ENCODE measurements at places on chromosomes 11 and 22.

GRCh38 chr11:119403021-119403420 is 20.0 kb downstream of the THY1 start:
- DNase-seq = no peak

DNA sequence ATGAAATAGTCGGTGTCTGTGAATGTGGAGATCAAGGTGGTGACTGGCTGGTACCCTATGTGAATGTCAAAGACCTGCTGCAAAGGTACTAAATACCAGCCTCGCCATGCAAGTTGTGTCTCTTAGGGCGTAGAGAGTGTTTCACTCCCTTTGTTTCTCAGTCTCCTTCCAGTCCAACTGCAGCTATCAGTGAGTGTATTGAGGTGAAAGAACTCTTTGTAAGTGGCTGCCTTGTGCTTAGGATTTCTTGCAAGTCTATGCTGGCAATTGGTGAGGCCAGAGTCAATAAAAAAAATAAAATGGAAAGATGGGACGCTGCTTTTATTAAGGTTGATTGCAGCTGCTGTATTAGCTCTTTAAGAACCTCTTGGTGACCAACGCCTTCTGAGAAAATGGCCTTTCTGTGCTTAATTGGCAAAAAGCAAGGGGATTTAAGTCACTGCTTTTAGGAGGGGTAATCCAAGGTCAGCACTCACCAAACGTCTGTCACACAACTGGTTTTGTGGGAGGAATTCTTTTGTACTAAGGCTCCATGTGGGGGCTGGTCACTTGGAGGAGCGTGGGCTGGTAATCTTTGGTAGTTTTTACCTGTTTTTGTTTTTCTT is 95.1 kb downstream of the PARVA start:
- no peak for DNase-seq

- peak; percentile 12 for DNase-seq
Measured at GRCh38 chr11:612201-612960, 3.4 kb downstream of the IRF7 start.

GRCh38 chr11:45165386-45165785 is 18.9 kb downstream of the PRDM11 start:
- no peak for DNase-seq

DNA sequence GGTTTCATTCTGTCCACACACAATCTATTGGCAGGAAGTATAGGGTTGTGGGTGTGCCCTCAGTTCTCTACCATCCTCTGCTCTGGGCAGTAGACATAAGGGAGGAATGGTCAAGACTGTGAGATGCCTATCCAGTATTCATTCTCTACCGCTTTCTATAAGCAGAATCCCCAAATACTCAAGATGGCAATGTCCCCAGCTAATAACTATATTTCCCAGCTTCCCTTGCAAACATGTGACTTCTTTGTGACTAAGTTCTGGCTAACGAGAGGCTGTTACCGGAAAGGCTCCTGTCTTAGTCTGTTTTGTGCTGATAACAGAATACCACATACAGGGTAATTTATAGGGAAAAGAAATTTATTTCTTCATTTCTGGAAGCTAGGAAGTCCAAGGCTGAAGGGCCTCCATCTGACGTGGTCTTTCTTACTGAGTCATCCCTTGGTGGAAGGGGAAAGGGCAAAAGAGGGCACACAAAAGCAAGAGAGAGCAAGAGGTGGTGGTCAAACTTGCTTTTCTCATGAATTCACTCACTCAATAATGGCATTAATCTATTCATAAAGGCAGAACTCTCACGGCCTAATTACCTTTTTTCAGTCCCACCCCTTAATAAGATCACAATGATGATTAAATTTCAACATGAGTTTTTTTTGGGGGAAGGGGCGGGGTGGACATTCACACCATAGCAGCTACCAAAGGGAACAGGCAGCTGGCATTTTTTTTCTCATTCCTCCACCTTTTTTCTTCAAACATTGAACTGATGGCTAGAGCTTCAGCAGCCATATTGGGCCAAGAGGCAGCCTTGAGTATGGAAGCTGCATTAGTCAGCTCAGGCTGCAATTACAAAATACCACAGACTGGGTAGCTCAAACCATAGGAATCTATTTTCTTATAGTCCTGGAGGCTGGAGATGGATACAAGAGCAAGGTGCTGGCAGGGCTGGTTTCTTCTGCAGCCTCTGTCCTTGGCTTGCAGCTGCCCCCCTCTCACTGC is 109.7 kb upstream of the OR9Q1 start:
- no peak for DNase-seq
